ENCODE measurements at places on chromosomes 3 and 15. TPM values are rescaled to one million over a fixed set of nuclear protein-coding genes. Genes with fewer than 3 reads are reported as not detected.

GRCh38 chr3:10370429-10370828, 49.5 kb upstream of the SEC13 start:
- no peak overlapping the region for H3K27ac ChIP-seq
- no peaks in the 10 kb centered on the region for H3K4me1 ChIP-seq
- no peak for DNase-seq
- no peaks in the 10 kb centered on the region for H3K27me3 ChIP-seq
- H3K36me3 ChIP-seq: no peaks in the 10 kb centered on the region

DNA sequence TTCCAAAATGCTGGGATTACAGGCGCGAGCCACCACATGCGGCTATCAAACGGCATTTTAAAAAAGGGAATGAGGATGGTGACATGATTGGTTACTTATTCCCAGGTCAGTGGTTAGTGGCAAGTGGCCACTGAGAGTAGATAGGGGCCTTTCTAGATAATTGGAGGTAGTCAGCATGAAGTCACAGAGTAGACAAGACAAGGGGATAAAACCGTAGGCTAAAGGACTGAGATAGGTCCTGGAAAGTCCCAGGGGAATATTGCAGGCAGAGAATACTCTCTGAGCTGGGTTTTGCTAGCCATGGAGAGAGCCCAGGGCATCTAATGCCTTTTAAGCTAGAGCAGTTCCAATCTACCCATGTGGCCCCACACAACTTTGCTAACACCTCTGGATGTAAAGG, 52.2 kb downstream of the KCNAB1 start:
- H3K36me3 ChIP-seq: no peaks in the 10 kb centered on the region
- no peaks in the 10 kb centered on the region for H3K4me1 ChIP-seq
- peaks cover 8% of the 10 kb centered on the region for H3K27me3 ChIP-seq
- no peak overlapping the region for H3K27ac ChIP-seq
- no peak for DNase-seq

DNA sequence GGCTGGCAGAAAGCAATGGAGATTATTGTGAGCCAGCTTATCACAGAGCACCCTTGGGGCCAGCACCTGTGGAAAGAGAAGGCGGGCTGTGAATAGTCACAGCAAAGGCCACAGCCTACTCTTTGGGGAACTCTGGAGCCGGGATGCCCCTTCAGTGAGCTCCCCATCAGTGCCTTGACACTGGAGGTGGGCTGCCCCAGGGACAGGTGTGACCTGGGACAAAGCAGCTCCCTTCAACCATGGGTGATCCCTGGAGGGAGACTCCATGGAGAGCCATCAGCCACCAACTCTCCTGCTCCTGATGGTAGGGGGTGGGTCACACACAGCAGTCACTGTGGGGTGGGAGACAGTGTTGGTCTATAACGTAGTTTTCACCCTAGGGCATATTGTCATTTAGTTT, 5.8 kb downstream of the TTC21A start:
- H3K4me3 ChIP-seq: no peak overlapping the region
- DNase-seq: no peak
- H3K36me3 ChIP-seq: no peaks in the 10 kb centered on the region
- H3K27me3 ChIP-seq: no peaks in the 10 kb centered on the region

DNA sequence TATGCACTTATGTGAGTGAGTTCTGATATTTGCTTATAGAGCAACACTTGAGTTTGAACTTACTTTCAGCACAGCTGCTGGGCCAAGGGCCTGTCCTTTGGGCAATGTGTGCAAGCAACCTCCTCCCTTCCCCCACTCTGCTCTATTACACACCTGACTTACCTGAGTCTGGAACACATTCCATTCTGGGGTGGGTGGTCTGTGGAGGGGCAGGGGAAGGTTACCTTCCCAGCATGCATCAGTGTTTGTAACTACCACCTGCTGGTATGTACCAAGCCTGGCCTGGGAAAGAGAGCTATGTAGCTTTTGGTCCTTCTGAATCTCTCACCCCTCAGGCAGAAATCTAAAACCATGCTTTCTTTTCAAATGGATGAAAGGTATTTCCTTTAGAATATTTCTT, 103.0 kb downstream of the ISL2 start:
- H3K4me1 ChIP-seq: no peaks in the 10 kb centered on the region
- H3K27ac ChIP-seq: no peak overlapping the region
- H3K27me3 ChIP-seq: no peaks in the 10 kb centered on the region
- no peaks in the 10 kb centered on the region for H3K36me3 ChIP-seq

- no peak for DNase-seq
- H3K4me3 ChIP-seq: no peak overlapping the region
- no peaks in the 10 kb centered on the region for H3K27me3 ChIP-seq
- H3K4me1 ChIP-seq: peaks cover under 1% of the 10 kb centered on the region
Measured at GRCh38 chr3:13105181-13105895, 32.1 kb upstream of the IQSEC1 start.

- no peaks in the 10 kb centered on the region for H3K4me1 ChIP-seq
- H3K36me3 ChIP-seq: peaks cover 31% of the 10 kb centered on the region
- no peak overlapping the region for H3K27ac ChIP-seq
Measured at GRCh38 chr15:101175401-101175800, 76.4 kb downstream of the CHSY1 start.

DNA sequence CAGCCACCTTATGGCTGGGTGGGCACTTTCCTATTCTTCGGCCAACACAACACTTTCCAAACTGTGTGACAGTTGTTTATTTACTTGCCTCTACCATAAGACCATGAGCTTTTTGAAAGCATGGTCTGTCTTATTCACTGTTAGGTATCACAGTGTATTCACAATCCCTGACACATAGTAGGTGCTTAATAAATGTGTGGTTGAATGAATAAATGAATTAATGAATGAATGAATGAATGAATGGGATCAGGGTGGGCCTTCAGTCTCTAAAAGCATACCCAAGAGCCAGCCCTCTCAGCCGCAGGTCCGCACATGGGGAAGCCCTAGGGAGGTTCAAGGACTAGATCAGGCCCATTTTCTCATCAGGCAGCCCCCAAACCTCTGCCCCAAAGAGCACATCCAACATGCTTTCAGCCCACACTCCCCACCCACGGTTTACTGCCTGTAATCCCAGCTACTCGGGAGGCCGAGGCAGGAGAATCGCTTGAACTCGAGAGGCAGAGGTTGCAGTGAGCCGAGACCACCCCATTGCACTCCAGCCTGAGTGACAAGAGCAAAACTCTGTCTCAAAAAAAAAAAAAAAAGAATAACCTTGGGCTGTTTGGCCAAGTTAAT, 95.9 kb downstream of the LIPC start:
- H3K4me1 ChIP-seq: no peaks in the 10 kb centered on the region
- H3K4me3 ChIP-seq: no peak overlapping the region
- no peaks in the 10 kb centered on the region for H3K27me3 ChIP-seq
- no peak for DNase-seq
- H3K36me3 ChIP-seq: no peaks in the 10 kb centered on the region

GRCh38 chr15:91255670-91256192, 155.7 kb downstream of the SV2B start:
- DNase-seq: no peak
- no peaks in the 10 kb centered on the region for H3K4me1 ChIP-seq

GRCh38 chr15:57344282-57344681, 32.0 kb upstream of the CGNL1 start:
- no peak overlapping the region for H3K4me3 ChIP-seq
- no peaks in the 10 kb centered on the region for H3K36me3 ChIP-seq
- H3K27ac ChIP-seq: no peak overlapping the region
- H3K27me3 ChIP-seq: no peaks in the 10 kb centered on the region

- H3K4me3 ChIP-seq: no peak overlapping the region
- no peak overlapping the region for H3K27ac ChIP-seq
- DNase-seq: no peak
- H3K27me3 ChIP-seq: no peaks in the 10 kb centered on the region
- H3K4me1 ChIP-seq: no peaks in the 10 kb centered on the region
Measured at GRCh38 chr3:103218146-103218545, 783.3 kb downstream of the ZPLD1 start.

GRCh38 chr15:69648212-69648611, 195.6 kb downstream of the RPLP1 start:
- no peak overlapping the region for H3K27ac ChIP-seq
- no peaks in the 10 kb centered on the region for H3K4me1 ChIP-seq
- peaks cover 6% of the 10 kb centered on the region for H3K27me3 ChIP-seq
- H3K36me3 ChIP-seq: no peaks in the 10 kb centered on the region
- H3K4me3 ChIP-seq: no peak overlapping the region

GRCh38 chr3:33004961-33005360, 53.5 kb downstream of the CCR4 start:
- H3K27me3 ChIP-seq: no peaks in the 10 kb centered on the region
- no peak for DNase-seq
- H3K27ac ChIP-seq: peak overlapping the region; percentile 72
- H3K36me3 ChIP-seq: no peaks in the 10 kb centered on the region
- no peak overlapping the region for H3K4me3 ChIP-seq
- H3K4me1 ChIP-seq: peaks cover 71% of the 10 kb centered on the region

DNA sequence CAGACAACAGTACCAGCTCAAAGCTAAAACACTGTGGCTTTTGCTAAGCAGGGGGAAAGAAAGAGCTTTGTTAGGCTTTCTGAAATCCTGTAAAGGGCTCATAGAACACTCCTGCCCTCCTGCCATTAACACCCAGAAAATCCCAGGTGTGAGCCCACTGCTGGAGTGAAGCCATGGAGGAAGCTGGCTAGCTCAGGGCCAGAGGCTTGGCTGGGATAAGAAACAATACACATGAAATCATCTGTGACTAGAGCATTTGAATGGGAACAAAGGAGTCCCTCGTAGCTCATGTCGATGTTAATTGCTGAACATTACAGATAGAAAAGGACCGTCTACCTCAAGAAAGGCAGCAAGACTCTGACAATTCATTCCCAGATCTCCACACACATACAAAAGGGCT, 23.5 kb downstream of the RUVBL1 start:
- no peaks in the 10 kb centered on the region for H3K27me3 ChIP-seq
- no peaks in the 10 kb centered on the region for H3K4me1 ChIP-seq
- H3K27ac ChIP-seq: no peak overlapping the region
- no peak overlapping the region for H3K4me3 ChIP-seq

Gene LRRC2
- 2.4 TPM for total RNA-seq

Gene PRR20G
- total RNA-seq: not detected

Gene SPINT1
- 2.1 TPM for total RNA-seq

All from CD4-positive, CD25-positive, alpha-beta regulatory T cell (primary cell).